ENCODE measurements at places on chromosomes 2 and 18. TPM values are rescaled to one million over a fixed set of nuclear protein-coding genes. Genes with fewer than 3 reads are reported as not detected.

Gene PLEKHA3
- polyA plus RNA-seq = 30.4 TPM

- DNase-seq = no peak
Observed at GRCh38 chr2:162252153-162252552, 8.9 kb upstream of the FAP start.

- no peak for DNase-seq
Observed at GRCh38 chr18:9884090-9884489, 1.7 kb upstream of the TXNDC2 start.

Gene SOWAHC
- polyA plus RNA-seq = 15.8 TPM

DNA sequence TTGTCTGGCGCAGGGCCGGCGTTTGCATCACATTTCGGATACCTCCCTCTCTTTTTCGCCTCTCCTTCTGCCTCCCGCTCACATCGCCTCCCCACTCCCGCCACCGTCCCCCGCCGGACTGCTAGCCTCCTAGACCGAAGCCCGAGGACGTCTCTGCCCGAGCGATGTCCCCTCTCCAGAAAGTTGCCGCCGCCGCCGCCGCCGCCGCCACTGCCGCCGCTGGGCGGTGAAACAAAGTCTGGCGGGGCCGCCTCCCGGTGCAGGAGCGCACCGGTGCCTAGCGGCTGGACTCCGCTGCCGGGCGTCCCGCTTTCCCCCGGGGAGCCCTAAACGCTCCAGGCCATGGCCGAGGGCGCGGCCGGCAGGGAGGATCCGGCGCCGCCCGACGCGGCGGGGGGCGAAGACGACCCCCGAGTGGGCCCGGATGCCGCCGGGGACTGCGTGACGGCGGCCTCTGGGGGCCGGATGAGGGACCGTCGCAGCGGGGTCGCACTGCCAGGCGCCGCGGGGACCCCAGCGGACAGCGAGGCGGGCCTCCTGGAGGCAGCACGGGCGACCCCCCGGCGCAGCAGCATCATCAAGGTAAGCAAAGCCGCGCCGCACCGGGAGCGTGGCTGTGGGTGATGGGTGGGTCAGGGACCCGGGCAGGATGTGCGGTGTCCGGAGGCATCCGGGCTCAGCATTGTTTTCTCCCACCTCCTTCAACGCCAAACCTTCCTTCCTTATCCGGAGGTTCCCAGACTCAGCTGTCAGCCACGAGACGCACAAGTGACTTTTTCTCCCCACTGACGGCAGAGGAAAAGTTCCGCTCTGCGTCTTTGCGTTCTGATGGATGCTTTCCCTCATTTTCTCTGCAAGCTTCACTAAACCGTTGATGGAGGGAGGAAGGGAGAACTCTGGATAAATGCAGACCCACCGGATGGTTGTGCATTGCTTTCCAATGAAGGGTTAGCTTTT lies 643 bp downstream of the PLCL1 start:
- peak; percentile 17 for DNase-seq

Gene OTOF
- 0.21 TPM for polyA plus RNA-seq

DNA sequence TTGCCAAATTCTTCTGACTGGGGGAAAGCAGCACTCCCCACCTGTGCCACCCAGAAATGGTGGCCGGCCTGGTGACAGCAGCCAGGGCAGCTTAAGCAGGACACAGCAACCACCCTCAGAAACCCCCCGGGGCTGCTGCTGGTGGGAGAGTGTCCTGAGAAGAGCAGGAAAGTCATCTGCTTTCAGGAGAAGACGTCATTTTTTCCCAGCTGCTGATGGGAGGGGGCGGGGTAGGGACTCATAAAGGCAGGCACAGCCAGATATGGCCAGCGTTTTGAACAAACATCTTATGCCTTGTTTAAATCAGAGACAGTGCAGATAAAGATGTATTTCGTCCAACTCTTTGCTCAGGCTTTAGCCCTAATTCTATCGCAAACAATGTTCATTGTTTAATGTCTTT lies 139.5 kb downstream of the LRRC30 start:
- no peak for DNase-seq

DNA sequence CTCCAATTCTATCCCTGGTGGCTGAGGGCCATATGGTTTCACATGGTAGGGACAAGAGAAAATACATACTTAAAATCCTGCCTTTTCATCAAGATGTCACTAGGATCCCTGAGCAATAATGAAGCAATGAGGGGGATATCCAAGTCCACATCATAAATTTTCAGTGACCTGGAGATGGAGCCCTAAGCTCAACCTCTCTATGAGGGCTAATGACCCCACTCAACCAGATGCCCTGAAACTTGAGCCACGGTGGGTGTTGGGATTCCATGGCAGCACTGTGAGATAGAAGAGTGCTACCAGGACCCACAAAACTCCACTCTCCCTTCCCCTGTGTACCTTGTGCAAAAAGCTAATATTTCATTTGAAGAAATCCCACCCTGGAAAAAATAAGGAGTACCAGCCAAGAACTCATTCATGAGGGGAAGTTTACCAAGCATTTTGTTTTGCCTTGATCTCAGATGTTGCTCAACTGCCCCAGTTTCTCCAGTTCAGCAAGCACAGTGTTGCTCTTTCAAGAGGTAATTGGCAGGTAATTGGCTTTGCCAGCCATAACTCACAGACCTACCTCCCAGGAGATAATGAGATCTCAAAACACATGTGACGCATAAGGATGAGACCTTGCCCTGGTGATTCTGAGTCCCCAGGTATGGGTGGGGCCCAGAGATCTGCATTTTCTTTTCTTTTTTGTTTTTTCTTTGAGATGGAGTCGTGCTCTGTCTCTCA lies 51.0 kb upstream of the TTC39C start:
- DNase-seq = peak; percentile 31

GRCh38 chr2:232377319-232377718 lies 1.2 kb upstream of the ALPP start:
- no peak for DNase-seq

Gene GAL3ST2
- 0.88 TPM for polyA plus RNA-seq
